ENCODE measurements at places on chromosomes 2 and 18.
A peak's percentile ranks its signal among the peaks of the same experiment; 100 is the strongest.

- no peaks in the 10 kb centered on the region for H3K27me3 ChIP-seq
- no peaks in the 10 kb centered on the region for H3K36me3 ChIP-seq
- peak overlapping the region; percentile 62 for H3K4me3 ChIP-seq
- DNase-seq = peak; percentile 54
- H3K27ac ChIP-seq = peak overlapping the region; percentile 57
Observed at GRCh38 chr2:168490015-168490874, 34.2 kb downstream of the CERS6 start.

GRCh38 chr2:39437522-39438296, 624 bp upstream of the MAP4K3 start:
- DNase-seq = peak; percentile 51
- peak overlapping the region; percentile 79 for H3K27ac ChIP-seq
- H3K27me3 ChIP-seq = no peaks in the 10 kb centered on the region
- H3K4me1 ChIP-seq = peaks cover 53% of the 10 kb centered on the region
- peak overlapping the region; percentile 88 for H3K4me3 ChIP-seq

DNA sequence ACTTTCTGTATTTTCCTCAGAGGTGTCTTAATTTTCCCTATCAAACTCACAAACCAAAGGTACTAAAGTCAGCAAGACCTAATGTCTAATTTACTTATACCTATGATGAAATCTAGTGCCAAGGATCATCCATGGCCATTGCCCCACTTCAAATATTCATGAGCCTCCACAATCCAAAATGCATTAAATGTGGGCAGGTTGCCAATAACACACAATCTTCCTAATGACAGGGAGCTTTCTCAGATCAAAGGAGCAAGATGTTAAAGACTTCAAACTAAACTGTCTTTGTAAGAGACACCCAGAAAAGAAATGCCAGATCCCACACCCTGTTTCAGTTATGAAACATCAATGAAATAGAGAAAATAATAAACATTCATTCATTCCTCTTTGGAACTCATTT, 143.2 kb downstream of the TMEFF2 start:
- no peak overlapping the region for H3K4me3 ChIP-seq
- H3K4me1 ChIP-seq = no peaks in the 10 kb centered on the region
- no peak overlapping the region for H3K27ac ChIP-seq

- no peak overlapping the region for H3K4me3 ChIP-seq
- no peaks in the 10 kb centered on the region for H3K27me3 ChIP-seq
Observed at GRCh38 chr18:34806527-34806926, 96.4 kb downstream of the DTNA start.

- peaks cover 8% of the 10 kb centered on the region for H3K36me3 ChIP-seq
- H3K4me3 ChIP-seq = no peak overlapping the region
- peaks cover 28% of the 10 kb centered on the region for H3K4me1 ChIP-seq
- DNase-seq = no peak
- no peaks in the 10 kb centered on the region for H3K27me3 ChIP-seq
- H3K27ac ChIP-seq = no peak overlapping the region
Observed at GRCh38 chr2:20453087-20453486, 6.2 kb downstream of the RHOB start.

All from GM23248 (cell line).